Ecto neural progenitor cell (in vitro differentiated cells): ENCODE measurements at places on chromosomes 7 and 10.
A peak's percentile ranks its signal among the peaks of the same experiment; 100 is the strongest.

DNA sequence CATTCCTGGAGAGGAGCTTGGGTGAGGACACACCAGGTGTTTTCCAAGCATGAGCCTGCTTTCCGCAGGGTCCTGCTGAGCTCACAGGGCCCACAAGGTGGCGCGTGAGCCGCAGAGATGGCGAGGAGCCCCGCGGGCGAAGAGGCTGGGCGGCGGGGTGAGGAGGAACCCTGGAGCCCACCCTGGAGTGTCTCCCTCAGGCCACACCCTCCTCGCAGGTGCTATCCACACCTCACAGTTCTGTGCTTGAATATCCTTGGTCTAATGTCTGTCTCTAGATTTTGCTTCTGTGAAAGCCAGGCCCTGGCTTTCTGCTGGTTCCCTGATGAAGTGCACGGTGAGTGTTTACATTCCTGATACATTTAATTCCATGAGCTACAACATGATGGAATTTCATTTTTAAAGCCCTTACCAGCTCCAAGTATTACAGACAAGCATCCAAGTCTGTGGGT, 433.6 kb downstream of the ACTR3B start:
- peak; percentile 67 for DNase-seq

- no peak for DNase-seq
Observed at GRCh38 chr7:106795084-106795876, 69.8 kb upstream of the PIK3CG start.

DNA sequence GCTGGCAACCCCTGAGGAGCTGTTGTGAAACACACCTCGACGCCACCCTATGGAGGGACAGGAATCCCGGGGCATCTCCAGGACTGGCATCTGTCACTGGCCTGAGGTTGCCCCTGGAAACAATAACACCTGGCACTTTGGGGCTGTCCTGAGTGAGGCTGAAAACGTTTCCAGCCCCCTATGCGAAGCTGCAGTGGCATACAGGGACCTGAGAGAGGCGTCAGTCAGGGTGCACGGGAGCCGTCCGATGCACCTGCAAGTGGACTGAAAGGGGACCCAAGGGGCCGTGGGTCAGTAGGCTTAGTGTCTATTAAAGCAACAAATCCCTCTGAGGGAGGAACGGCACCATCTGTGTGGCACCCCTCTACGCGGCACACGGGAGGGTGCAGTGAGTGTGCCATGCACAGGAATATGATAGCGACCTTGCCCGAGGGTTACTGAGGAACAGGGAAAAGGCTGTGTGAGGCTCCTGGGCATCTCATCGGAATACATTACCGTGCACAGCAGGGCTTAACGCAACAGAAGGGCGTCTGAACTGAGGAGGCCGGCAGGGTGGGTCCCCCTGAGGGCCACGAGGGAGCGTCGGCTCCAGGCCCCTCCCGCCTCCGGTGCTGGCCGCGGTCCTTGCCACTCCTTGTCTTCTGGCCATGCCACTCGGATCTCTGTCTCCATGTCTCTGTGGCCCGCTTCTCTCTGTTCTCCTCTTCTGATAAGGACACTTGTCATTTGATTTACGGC, 50.4 kb downstream of the FOXL3 start:
- DNase-seq, result no peak

GRCh38 chr7:87895363-87895762, 19.1 kb downstream of the DBF4 start:
- DNase-seq, result no peak

GRCh38 chr7:19121977-19122588, 4.6 kb upstream of the TWIST1 start:
- no peak for DNase-seq

DNA sequence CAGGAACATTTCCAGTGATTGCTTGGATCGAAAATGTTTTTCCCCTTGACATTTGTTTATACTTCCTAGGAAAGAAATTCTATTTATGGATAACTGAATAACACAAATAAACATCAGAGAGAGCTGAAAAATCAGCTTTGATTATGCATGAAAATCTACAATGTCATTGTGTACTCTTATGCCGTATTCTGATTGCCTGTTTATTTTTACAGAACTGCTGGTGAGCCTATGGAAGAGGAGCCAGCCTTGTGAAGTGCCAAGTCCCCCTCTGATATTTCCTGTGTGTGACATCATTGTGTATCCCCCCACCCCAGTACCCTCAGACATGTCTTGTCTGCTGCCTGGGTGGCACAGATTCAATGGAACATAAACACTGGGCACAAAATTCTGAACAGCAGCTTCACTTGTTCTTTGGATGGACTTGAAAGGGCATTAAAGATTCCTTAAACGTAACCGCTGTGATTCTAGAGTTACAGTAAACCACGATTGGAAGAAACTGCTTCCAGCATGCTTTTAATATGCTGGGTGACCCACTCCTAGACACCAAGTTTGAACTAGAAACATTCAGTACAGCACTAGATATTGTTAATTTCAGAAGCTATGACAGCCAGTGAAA, 121.5 kb downstream of the TWIST1 start:
- no peak for DNase-seq

DNA sequence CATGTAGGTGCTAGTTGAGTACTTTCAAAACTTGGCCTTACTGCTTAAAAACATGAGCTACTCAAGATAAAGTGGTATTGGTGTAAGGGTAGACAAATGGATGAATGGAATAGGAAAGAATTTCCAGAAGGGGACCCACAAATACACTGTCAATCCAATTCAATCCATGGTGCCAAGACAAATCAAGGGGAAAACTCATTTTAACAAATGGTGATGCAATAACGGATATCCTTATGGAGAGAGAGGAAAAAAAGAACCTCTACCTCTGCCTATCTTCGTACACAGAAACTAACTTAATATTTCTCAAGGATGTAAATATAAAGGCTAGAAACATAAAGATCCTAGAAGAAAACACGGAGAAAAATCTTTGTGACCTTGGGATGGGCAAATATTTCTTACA, 123.8 kb upstream of the RSU1 start:
- no peak for DNase-seq

GRCh38 chr10:72132854-72133253, 44.5 kb upstream of the SPOCK2 start:
- no peak for DNase-seq

DNA sequence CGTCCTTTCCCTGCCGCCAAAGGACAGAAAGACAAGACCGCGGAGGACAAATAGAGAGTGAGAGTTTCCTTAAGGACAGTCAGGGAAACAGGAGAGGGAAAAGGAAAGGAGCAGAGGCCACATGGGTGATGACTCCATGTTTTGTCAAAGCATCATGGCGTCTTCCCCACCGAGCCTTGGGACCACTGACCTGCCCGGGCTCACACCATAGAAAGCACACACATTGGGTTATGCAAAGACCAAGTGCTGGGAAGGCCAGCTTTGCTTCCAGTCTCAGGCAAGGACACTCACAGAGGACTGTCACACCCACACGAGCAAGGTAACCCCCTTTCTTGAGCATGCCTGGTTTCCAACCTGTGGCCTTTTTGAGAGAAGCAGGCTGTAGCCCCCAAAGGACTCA, 23.3 kb upstream of the HABP2 start:
- DNase-seq, result no peak

- DNase-seq, result no peak
Observed at GRCh38 chr10:129320340-129320739, 146.7 kb upstream of the MGMT start.
